Mesenchymal stem cell (in vitro differentiated cells and primary cell): ENCODE measurements at places on chromosomes 2 and 18.
A peak's percentile ranks its signal among the peaks of the same experiment; 100 is the strongest.

DNA sequence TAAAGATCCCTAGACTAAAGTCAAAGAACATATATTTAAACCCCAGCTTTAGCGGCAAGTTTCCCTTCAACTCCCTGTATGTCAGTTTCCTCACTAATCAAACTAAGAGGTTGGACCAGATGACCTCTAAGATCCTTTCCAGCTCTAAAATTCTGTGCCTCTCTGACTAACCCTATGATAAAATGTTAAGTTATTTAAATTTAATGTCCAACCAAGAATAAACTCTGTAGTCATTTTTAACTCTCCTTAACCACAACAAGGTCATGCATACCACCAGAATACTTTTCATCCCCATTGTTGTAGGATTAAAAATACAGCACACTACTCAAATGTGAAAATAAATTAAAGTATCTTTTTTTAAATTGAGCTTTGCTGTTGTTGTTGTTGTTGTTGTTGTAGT lies 5.2 kb upstream of the PDE1A start:
- H3K4me3 ChIP-seq = no peak overlapping the region
- H3K27me3 ChIP-seq = no peaks in the 10 kb centered on the region
- H3K36me3 ChIP-seq = no peaks in the 10 kb centered on the region
- no peak for DNase-seq
- H3K4me1 ChIP-seq = peaks cover 1% of the 10 kb centered on the region
- no peak overlapping the region for H3K27ac ChIP-seq

DNA sequence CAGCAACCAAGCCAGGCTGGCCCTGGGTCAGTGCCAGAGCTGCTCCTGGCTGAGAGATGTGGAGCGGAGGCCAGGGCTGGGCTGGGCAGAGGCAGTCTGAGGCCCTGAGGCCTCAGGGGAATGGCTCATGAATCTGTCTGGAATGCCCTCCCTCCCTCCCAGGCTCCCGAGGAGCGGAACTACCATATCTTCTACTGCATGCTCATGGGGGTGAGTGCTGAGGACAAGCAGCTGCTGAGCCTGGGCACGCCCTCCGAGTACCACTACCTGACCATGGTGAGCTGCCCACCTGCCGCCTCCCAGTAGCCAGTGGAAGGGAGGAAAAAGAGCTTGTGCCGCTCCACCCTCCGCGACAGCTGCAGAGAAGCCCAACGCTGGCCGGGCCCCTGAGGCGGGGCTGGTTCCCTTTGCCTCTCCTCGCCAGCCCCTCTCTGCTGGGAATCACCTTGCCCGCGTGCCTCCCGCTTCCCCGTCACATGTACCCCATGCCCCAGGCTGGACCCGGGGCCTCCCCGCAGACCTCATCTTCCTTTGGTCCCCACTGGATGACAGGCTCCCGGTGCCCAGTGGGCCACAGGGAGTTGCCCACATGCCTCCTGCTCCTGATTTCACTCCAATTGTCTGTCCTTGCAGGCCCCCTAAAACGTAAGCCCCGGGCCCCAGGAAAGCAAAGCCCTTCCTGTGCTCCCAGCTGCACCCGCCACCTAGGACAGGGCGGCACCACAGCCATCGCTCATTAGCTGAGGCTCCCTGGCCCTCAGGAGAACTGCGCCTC lies 41.1 kb downstream of the MYO7B start:
- H3K27me3 ChIP-seq = peaks cover 16% of the 10 kb centered on the region
- DNase-seq = peak; percentile 32
- no peaks in the 10 kb centered on the region for H3K36me3 ChIP-seq
- peaks cover 4% of the 10 kb centered on the region for H3K4me1 ChIP-seq
- no peak overlapping the region for H3K27ac ChIP-seq
- H3K4me3 ChIP-seq = no peak overlapping the region

- H3K36me3 ChIP-seq = peaks cover 36% of the 10 kb centered on the region
- H3K4me3 ChIP-seq = peak overlapping the region; percentile 80
- peak; percentile 71 for DNase-seq
- peaks cover 6% of the 10 kb centered on the region for H3K4me1 ChIP-seq
- peak overlapping the region; percentile 88 for H3K27ac ChIP-seq
Observed at GRCh38 chr18:5238371-5238976, 41.4 kb upstream of the AKAIN1 start.

DNA sequence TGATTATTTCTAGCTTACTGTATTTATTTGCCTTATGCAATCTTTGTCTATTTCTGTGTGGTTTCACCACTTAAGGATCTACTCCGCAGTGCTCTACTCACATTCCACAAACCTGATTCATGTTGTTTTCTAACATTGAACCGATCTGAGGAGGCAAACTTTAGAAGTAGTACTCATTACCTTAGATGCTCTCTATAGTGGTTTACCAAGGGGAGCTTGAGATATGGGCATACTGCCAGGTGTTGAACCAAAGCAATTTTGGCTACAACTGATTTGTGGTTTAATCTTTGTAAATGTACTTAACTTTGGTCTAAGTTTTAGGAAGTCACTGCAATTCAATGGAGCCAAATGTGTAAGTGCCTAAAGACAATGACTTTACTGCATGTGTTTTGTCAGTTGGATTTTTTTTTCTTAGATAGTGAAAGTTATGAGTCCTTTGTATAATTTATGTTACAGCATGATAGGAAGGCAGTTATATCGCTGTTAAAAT lies 50.1 kb downstream of the MAP2 start:
- no peaks in the 10 kb centered on the region for H3K4me1 ChIP-seq
- DNase-seq = peak; percentile 85
- H3K4me3 ChIP-seq = no peak overlapping the region
- H3K36me3 ChIP-seq = no peaks in the 10 kb centered on the region

GRCh38 chr2:104405623-104406022 lies 448.3 kb upstream of the POU3F3 start:
- H3K4me1 ChIP-seq = peaks cover 3% of the 10 kb centered on the region
- no peak overlapping the region for H3K4me3 ChIP-seq
- no peaks in the 10 kb centered on the region for H3K27me3 ChIP-seq
- no peaks in the 10 kb centered on the region for H3K36me3 ChIP-seq
- DNase-seq = no peak

DNA sequence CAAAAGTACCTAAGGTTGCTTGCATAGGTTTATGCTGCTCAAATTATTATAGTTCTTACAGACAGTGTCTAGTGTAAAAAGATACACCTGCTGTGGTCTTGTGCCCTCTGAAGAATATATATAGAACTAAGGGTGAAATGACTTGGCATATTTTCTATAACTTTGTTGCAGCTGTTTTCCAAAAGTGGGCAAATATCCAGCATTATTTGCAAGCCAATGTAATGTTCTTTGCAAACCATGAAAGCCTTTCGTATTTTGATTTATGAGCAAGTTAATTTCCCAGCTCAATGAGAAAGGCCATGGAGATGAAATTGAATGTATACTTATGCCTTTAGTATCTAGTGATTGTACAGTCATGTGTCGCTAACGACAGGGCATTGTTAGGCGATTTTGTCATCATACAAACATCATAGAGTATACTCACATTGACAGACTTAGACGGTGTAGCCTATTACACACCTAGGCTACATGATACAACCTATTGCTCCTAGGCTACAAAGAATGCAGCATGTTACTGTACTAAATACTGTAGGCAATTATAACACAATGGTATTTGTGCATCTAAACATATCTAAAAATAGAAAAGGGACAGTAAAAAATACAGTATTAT lies 116.3 kb downstream of the PLCL1 start:
- no peak for DNase-seq
- H3K36me3 ChIP-seq = no peaks in the 10 kb centered on the region
- no peak overlapping the region for H3K27ac ChIP-seq

- H3K4me3 ChIP-seq = no peak overlapping the region
- no peaks in the 10 kb centered on the region for H3K36me3 ChIP-seq
- H3K27me3 ChIP-seq = no peaks in the 10 kb centered on the region
- DNase-seq = peak; percentile 61
- H3K27ac ChIP-seq = no peak overlapping the region
- H3K4me1 ChIP-seq = no peaks in the 10 kb centered on the region
Observed at GRCh38 chr2:66929632-66930338, 467.3 kb upstream of the ETAA1 start.

- H3K27ac ChIP-seq = no peak overlapping the region
- H3K4me3 ChIP-seq = no peak overlapping the region
- H3K36me3 ChIP-seq = no peaks in the 10 kb centered on the region
- no peaks in the 10 kb centered on the region for H3K27me3 ChIP-seq
- peak; percentile 33 for DNase-seq
Observed at GRCh38 chr18:54558609-54559585, 32.1 kb upstream of the DYNAP start.

DNA sequence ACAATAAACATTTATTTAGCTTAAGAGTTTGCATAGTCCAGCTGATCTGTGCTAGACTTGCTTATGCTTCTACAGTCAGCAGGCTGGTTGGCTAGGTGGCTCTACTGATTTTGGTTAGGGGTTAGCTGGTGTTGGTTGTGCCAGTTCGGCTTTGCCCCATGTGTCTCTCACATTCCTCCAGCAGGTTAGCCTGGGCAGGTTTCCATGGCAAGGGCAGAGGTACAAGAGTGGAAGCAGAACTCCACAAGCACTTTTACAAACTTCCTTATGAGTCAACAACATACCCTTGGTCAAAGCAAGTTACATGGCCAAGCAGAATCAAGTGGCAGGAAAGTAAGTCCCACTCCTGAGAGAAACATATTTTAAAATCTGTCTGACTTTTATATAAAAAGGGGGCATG lies 82.3 kb downstream of the SS18 start:
- no peak for DNase-seq
- peaks cover 3% of the 10 kb centered on the region for H3K4me1 ChIP-seq
- no peak overlapping the region for H3K4me3 ChIP-seq
- H3K36me3 ChIP-seq = peaks cover 35% of the 10 kb centered on the region
- no peaks in the 10 kb centered on the region for H3K27me3 ChIP-seq

DNA sequence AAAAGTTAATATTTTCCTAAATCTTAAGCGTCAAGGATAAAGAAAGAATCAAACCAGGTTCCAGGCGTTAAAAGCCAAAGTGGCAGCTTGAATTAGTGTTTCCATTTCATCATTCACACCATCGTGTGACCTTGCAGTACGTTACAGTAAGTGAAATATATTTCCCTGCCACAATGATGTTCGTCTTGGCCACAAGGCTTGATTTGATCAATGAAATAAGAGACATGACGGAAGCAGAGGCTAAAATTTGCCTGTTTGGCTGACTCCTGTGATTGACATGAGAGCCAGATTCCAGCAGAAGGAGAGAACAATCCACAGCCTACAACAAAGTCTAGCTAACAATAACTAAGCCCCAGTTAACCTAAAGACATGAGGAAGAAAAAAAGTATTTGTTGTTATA lies 62.0 kb downstream of the ASXL2 start:
- H3K4me1 ChIP-seq = no peaks in the 10 kb centered on the region
- no peaks in the 10 kb centered on the region for H3K36me3 ChIP-seq
- no peak overlapping the region for H3K27ac ChIP-seq
- no peak overlapping the region for H3K4me3 ChIP-seq
- DNase-seq = no peak
- H3K27me3 ChIP-seq = no peaks in the 10 kb centered on the region

- H3K27ac ChIP-seq = no peak overlapping the region
- H3K36me3 ChIP-seq = peaks cover 9% of the 10 kb centered on the region
- DNase-seq = no peak
- no peaks in the 10 kb centered on the region for H3K27me3 ChIP-seq
Observed at GRCh38 chr2:195677884-195678283, 20.9 kb downstream of the SLC39A10 start.

DNA sequence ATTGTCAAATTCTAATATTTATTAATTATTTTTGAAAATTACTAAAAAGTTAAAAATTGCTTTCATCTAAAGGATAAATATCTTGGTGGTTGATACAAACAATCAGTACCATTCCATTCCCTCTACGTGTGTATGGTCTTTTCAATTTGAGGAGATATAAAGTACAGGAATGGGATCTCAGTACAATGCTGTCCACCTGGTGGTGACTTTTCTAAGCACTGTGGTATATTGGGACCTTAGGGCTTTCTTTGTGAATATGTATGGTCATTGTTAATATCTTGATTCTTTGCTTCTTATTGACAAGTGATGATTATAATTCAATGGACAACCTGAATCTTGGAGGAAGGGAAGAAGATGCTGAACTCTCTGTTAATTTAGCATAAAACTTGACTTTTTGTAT lies 83.1 kb downstream of the NBEAL1 start:
- peak; percentile 24 for DNase-seq

DNA sequence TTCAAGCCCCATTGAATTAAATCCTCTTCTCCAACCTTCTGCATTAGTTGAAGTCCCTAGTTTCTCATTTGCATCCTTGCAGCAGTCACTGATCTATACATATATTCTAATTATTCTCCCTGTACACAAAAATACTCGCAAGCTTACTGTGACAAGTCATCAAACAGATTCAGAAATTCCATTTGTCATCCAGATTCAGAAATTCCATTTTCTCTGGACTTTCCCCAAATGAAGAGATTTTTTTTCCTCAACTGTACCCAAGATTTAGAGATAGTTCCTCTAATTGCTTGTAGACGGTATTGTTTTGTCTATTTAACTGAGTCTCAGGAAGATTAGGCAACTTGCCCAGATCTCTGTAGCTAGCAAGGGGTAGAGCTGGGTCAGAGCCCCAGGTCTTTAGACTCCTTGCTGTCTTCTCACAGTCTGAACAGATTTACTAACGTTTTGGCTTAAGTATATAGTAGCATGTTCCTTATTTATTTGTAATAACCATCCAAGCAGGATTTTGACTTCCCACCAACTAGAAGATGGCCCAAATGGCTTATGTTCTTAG lies 34.2 kb downstream of the RAB12 start:
- H3K27ac ChIP-seq = no peak overlapping the region
- no peaks in the 10 kb centered on the region for H3K27me3 ChIP-seq
- no peak for DNase-seq

DNA sequence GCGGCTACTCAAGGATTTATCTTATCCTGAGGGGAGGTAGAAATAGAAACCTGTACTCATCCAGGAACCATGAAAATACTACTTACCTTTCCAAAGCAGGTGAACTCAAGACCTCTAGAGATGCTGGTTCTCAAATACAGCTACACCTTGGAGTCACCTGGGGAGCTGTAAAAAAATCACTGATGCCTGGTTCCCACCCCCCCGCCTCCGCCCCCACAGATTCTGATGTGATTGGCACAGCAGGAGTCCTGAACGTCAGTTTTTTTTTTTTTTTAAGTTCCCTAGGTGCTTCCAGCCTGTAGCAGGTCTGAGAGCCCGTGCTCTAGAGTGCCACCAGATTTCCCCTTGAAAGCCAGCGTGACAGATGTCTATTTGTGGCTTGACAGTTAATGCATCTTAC lies 113.6 kb downstream of the MRO start:
- no peaks in the 10 kb centered on the region for H3K36me3 ChIP-seq
- H3K4me1 ChIP-seq = no peaks in the 10 kb centered on the region
- no peak overlapping the region for H3K27ac ChIP-seq
- DNase-seq = no peak
- no peaks in the 10 kb centered on the region for H3K27me3 ChIP-seq

DNA sequence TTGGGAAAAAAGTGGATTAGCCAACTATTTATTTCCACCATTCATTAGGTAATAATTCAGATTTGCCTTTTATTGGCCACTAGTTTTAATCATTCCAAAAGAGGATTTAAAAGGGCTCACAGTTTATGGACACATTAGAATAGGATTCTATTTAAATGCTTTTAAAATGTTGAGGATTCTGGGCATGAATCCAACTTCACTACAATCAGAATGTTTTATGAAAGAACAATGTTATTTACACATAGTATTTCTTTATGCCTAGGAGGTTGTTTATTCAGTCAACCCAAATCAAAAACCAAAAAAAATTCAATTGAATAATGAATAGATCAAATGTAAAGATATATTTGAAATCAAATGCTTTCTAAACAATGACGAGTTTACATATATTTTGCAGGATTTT lies 232.2 kb downstream of the GULP1 start:
- no peak overlapping the region for H3K4me3 ChIP-seq
- H3K4me1 ChIP-seq = no peaks in the 10 kb centered on the region
- no peaks in the 10 kb centered on the region for H3K36me3 ChIP-seq
- no peak overlapping the region for H3K27ac ChIP-seq

- peaks cover 41% of the 10 kb centered on the region for H3K27me3 ChIP-seq
- DNase-seq = no peak
- no peaks in the 10 kb centered on the region for H3K36me3 ChIP-seq
- no peak overlapping the region for H3K4me3 ChIP-seq
Observed at GRCh38 chr2:240797500-240797895, 22.5 kb downstream of the KIF1A start.
